ENCODE measurements at places on chromosomes 13 and 19.
A peak's percentile ranks its signal among the peaks of the same experiment; 100 is the strongest.

GRCh38 chr13:75763512-75763911 is 127.4 kb downstream of the LMO7 start:
- DNase-seq, result no peak

DNA sequence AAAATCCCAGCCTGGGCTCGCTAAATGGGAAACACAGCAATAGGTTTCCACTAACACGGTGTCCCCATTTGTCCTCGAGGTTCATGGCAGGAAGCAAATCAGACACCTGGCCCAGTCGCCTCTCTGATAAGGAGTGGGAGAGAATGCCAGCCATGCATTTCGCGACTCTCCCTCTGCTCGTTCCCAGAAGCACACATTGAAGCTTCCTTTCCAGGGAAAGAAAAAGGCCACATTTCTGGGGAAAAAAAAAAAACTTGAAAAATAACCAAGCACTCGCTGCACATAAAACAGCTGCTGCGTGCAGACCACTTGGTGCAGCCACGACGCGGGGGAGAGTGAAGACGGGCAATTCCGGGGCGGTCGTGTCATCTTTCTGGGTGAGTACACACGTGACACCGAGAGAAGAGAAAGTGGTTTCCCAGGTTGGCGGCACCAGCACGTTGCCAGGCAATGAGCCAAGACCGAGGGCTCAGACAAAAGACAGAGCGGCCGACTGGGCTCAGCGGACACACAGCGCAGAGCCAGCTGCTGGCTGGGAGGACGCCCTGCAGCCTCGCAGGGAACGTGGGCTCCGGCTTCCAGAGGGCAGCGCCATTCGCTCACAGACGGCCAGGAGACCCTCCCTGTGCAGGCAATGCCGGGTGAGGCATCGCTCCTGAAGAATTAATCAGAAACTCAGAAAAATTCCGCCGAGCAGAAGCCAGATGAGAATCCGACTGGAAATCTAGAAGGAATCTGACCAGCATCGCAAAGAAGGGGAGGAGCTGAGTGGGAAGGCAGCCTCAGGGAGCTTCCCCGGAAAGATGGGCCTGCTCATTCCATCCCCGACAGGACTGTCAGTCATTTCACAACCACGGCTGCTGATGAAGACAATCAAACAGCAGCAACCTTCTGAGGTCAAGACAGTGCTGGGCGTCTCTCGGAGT is 83.2 kb upstream of the IRS2 start:
- DNase-seq, result peak; percentile 16

GRCh38 chr19:55287361-55288079 is 3.7 kb downstream of the BRSK1 start:
- no peak for DNase-seq

- DNase-seq, result peak; percentile 73
These were observed 2.4 kb upstream of the HSH2D start for GRCh38 chr19:16141043-16141442.

- peak; percentile 82 for DNase-seq
These were observed 5.5 kb upstream of the SAE1 start for GRCh38 chr19:47124937-47125668.

DNA sequence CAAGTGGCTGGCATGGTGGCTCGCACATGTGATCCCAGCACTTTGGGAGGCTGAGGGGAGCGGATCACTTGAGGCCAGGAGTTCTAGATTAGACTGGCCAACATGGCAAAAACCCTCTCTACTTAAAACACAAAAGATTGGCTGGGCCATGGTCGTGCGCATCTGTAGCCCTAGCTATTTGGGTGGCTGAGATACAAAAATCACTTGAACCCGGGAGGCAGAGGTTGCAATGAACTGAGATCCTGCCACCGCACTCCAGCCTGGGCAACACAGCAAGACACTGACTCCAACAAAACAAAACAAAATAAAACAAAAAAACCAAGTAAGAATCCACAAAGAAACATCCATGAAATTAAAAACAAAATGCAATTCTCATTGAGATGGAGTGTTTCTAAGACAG is 630.6 kb downstream of the UQCRFS1 start:
- no peak for DNase-seq

- DNase-seq, result peak; percentile 99
These were observed 4.2 kb upstream of the LRRC25 start for GRCh38 chr19:18401580-18402112.

DNA sequence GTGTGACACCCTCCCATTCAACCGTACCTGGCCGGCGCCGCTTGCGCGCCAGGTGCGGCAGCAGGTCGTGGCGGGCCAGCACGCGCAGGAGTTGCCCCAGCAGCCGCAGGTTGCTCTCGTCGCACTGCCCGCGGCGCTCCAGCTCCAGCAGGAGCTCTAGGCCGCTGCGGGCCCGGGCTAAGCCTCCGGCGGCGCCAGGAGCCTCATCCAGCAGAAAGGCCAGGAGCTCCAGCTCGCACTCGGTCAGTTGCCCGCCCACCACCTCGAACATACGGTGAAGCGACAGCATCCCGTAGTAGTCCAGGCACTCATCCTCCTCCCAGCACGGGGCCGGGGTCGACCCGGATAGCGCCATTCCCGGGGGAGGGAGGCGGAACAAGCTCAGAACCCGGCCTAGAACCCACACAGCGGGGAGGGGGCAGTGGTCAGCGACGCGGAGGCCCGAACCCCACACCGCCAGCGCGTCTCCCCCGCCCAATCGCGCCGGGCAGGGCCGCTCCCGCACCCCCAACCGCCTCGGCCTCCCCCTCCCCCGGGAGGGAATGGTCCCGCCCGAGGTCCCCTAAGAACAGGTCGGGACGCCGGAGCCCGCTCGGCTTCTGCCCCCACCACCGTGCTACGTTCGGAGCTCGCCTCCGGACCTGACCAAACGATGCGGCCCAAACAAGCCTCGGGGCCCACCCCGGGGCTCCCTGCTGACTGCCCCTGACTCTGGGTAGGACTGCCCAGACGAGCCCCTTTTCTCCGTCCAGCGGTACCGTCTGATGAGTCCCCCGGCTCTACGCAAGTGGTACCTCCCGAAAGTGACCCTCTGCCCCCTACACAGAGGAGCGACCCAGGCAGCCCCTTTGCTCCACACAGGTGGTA is 591 bp downstream of the DEDD2 start:
- DNase-seq, result peak; percentile 28

DNA sequence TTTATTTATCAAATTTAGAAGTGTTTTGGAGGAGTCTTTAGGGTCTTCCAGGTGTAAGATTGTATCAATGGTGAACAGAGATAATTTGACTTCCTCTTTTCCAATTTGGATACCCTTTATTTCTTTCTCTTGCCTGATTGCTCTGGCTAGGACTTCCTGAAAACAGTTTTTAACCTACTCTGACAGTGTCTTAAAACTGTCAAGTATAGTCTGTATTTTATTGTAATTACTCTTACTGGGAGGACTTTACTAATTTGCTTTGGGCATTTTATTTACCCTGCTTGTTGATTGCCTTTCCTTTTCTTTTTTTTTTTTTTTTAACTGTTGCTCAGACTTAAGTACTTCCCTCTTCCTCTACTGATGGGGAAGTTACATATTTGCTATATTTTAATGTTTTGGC is 81.3 kb downstream of the URI1 start:
- peak; percentile 70 for DNase-seq

DNA sequence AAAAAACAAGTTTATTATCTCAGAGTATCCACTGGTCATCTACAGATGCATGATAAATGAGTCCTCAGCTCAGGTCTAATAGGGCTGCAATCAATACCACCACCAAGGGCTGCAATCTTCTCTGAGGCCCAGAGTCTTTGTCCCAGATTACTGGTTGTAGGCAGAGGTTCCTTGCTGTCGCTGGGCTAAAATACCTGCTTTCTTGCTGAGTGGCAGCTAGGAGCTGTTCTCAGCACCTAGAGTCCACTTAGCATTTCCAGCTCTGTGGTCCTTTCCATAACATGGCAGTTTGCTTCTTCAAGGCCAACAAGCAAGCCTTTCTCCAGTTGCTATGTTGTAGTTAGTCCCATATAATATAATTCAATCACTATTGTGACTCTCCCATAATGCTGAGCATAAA is 351.3 kb downstream of the SLITRK1 start:
- no peak for DNase-seq

- DNase-seq, result no peak
These were observed 1.9 kb upstream of the SUGT1 start for GRCh38 chr13:52650731-52651130.
